ENCODE measurements at places on chromosomes 1 and 21.

- no peak for DNase-seq
These were observed 110.4 kb downstream of the PDE9A start for GRCh38 chr21:42763581-42764442.

- no peak for DNase-seq
These were observed 109.7 kb downstream of the SLC35F3 start for GRCh38 chr1:234014208-234014607.

- no peak for DNase-seq
These were observed 19.0 kb downstream of the RCC2 start for GRCh38 chr1:17420391-17420918.

DNA sequence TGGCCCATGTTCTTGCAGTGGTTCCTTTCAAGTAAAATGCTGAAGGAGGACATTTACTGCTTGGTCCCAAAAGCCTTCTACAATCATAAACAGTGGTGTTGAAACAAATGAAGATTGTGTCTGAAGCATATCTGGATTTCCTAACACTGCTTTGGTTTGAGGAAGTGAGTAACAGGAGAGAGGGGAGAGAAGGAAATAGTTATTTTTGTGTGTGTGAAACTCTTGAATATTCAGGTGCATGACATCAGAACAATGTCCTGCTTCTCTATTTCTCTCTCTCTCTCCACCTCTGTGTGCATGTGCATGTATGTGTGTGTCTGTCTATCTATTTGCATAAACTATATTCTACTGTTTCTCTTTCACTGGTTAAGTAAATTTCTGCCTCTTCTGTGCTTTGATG, 61.4 kb upstream of the TNFSF18 start:
- DNase-seq, result no peak

DNA sequence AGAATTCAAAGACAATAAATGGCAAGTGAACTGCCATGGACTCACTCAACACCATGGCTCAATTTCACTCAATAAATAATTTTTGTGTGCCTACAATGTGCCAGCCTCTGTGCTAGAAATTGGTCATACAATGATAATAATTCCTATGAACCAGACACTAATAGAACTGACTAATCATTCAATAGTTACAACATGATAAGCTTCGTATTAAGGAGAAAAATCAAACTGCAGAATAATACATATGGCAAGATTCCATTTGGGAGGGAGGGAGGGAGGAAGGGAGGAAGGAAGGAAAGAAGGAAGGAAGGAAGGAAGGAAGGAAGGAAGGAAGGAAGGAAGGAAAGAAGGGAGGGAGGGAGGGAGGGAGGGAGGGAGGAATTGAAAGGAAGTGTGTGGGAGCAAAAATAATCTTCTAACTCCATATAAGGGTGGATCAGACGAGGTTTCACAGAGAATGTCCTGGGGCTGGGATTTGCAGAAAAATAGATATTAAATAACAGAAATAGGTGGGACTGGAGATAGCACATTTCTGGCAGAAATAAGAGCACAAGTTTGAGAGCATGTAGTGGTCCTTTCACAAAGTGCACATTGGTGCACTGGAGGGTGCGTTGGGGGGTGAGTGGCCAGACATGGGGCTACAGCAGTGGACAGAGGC, 52.9 kb downstream of the JAK1 start:
- no peak for DNase-seq

- no peak for DNase-seq
These were observed 8.7 kb downstream of the SMG7 start for GRCh38 chr1:183480971-183481441.

GRCh38 chr1:111587509-111588174, 31.9 kb upstream of the RAP1A start:
- DNase-seq, result no peak

DNA sequence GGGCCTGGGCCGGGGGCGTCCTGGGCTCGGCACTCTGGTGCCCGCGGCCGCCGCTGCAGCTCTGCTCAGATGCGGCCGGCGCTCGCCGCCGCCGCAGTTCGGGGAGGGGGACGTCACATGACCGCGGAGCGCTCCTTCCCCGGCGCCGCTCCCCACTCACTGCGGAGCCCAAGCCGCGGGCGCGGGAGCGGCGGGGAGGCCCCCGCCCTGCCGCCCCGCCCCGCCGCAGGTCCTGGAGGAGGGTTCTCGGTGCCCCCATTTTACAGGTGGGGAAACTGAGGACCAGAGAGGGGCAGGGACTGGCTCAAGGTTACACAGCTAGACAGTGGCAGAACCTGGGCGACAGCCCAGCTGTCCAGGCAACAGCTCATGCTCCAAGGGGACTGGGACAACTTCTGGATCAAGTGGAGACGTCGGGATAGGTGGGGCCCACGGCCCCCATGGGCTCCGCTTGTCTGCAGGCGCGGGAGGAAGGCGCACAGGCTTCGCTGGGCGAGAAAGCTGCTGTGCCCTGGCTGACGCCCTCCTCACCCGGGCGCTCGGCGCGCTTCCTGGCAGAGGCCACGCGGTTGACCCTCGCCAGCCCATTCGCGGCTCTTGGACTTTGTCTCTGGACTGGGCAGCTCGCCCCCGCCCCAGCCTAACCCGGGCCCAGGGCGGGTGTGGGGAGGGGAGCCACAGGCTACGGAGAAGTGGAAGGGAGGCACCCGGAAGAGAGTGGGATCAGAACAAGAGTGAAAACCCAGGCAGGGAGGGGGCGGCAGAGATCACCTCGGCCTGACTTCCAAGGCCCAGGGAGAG, at the start of gene RAP1GAP:
TSS of gene RAP1GAP (minus strand) at position 100 of the 801 bp plus-strand sequence. CDS start 49,325 bp downstream, outside the sequence.
- DNase-seq, result no peak

Data from stimulated activated CD4-positive, alpha-beta T cell treated with anti-CD3 and anti-CD28 coated beads, Interleukin-4, amount 100 ng/mL, for 48 hours (primary cell).